Hepatocyte (in vitro differentiated cells): ENCODE measurements at places on chromosomes 12 and 14. TPM values are rescaled to one million over a fixed set of nuclear protein-coding genes. Genes with fewer than 3 reads are reported as not detected.

DNA sequence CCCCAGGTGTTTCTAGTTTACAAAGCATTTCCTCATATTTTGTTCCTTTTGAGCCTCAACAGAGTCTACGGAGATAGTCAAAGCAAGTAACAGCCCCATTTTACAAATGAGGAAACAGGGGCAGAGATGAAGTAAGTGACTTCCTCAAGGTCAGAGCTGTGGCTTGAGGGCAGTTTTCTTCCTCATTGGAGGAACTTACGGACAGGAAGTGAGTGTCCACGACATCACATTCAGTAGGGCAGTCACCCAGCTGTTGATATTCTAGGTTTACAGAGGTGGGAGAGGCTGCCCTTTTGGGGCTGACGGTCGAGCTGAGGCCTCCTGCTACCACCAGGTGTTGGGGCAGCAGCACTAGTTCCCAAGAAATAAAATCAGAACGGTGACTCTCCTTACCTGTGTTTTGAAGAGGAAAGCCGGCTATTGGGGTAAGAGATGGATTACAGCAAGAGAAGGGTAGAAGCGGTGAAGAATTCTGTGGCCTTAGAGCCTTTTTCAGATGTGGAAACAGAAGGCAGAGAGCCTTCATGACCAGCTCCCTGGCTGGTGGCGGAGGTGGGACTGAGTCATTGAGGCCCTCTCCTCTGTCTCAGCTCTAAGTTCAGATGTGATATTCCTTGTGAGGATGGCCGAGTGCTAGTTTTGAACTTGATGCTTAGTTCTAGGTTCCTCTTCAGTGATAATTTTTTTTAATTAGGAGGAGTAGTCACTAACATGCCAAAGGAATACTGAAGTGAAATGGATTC is 41.7 kb downstream of the SUSD6 start:
- no peak for DNase-seq

TTC9 gene
- 2.9 and 3.6 TPM in 2 replicates for total RNA-seq

GRCh38 chr14:76651410-76652055 is 109.7 kb upstream of the VASH1 start:
- DNase-seq, result no peak

HOXC12 gene
- total RNA-seq, result not detected in 2 replicates

SIX4 gene
- 6.7 and 7.0 TPM in 2 replicates for total RNA-seq
